Heart right ventricle (tissue), 16 donors: ENCODE measurements at places on chromosomes 7 and 10.

- no peak for DNase-seq
Measured at GRCh38 chr7:84502239-84502638, 307.6 kb upstream of the SEMA3A start.

DNA sequence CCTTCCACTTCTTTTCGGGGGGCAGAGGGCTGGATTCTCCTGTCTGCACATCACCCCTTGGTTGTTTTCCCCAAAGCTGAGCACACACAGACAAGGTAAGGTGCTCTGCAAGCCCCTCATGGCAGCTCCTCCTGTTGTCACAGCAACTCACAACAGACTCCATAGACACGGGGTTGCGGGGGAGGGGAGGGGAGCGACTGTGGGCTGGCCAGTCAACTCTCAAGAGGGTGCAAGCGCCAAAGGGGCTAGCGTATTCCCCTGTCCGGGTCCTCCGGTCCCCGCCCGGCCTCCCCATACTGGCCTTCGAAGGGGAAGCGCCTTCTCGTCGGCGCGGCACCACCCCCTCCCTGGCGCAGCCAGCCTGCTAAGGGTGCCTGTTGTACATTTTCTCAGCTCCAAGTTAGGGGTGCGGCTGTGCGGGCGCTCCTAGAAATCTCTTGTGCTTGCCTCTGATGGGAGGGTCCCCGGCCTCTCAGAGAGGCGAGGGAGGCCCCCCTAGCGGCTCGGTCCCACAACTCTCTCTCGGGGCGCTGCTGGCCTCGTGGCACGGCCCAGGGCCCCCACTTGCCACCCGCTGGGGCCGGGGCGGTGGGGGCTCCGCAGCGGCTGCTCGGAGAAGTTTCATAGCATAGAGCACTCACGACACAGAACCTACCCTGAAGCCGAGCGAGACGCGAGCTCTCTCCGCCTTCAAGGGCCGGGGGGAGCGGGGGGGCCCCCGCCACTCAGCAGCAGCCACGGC is 498 bp downstream of the RHOBTB1 start:
- peak; percentile 71 for DNase-seq

DNA sequence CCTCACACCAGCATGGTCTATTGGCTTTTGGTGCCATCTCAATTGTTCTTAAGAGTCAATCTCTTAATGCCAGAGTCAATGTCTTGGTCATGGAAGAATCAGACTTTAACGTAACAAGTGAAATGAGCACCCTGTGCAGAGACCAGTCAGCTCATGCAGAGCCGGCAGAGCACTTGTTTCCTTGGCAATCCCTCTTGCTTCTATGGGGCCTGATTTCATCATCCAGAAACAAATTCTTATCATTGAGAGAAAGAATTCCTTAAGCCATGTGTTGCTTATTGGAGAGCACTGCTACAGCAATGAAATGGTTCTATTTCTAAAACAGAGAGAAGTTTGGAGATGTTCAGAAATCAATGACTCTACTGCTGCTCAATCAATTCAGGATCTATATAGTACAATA is 212.8 kb downstream of the IPMK start:
- DNase-seq, result no peak

- no peak for DNase-seq
Measured at GRCh38 chr7:127755521-127755920, 103.5 kb downstream of the SND1 start.

DNA sequence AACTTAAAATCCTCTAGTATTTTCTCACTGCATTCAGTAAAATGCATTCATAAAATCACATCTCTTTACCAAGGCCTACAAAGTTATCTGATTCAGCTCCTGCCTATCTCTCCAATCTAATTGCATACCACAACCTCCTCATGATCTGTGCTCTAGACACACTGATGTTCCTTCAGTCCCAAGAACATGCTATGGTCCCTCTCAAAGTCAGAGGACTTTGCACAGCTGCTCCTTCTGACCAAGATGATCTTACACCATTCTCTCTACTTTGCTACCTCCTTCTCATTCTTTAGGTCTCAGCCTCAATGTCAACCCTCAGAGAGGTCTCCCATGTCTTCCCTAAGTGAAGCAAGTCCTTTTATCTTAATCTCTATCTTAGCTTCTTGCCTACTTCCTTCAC is 45.5 kb downstream of the CAV1 start:
- DNase-seq, result no peak

DNA sequence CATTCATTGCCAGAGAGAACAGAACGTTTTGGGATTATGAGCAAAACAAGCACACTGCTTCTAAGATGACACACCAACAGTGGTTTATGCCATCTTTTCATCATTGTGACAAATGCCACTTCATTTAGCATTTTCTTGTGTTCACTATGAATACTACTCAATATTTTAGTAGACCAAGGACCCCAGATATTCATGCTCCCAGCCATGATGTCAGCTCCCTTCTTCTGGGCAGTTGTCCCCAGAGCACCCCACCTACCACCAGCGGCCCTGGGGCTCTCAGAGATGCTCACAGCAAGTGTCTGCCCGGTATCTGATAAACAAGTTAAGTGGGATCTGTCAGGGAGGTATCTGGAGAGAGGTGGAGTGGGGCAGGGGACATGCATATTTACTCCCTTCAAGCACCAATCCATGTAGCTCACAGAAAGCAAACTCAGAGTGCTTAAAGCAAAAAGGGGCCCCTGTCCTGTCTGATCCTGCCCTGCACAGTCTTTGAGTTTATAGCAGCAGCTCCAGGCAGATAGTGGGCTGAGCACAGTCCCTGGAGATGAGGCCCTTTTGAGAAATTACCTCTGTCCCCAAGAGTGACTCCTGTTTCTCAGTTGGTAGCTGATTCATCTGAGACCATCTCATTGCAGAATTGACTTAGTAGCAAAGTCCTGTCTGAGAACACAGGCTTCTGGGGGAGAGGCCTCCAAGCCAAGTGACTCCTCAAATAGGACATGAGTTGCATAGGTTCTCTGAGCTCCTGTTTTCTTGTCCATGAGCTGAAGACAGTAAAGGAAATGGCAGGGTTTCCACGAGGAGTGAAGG is 281.8 kb upstream of the KLF6 start:
- DNase-seq, result no peak

GRCh38 chr10:6195846-6196245 is 6.9 kb upstream of the PFKFB3 start:
- DNase-seq, result no peak

GRCh38 chr10:8463853-8464252 is 409.4 kb downstream of the GATA3 start:
- peak; percentile 14 for DNase-seq

DNA sequence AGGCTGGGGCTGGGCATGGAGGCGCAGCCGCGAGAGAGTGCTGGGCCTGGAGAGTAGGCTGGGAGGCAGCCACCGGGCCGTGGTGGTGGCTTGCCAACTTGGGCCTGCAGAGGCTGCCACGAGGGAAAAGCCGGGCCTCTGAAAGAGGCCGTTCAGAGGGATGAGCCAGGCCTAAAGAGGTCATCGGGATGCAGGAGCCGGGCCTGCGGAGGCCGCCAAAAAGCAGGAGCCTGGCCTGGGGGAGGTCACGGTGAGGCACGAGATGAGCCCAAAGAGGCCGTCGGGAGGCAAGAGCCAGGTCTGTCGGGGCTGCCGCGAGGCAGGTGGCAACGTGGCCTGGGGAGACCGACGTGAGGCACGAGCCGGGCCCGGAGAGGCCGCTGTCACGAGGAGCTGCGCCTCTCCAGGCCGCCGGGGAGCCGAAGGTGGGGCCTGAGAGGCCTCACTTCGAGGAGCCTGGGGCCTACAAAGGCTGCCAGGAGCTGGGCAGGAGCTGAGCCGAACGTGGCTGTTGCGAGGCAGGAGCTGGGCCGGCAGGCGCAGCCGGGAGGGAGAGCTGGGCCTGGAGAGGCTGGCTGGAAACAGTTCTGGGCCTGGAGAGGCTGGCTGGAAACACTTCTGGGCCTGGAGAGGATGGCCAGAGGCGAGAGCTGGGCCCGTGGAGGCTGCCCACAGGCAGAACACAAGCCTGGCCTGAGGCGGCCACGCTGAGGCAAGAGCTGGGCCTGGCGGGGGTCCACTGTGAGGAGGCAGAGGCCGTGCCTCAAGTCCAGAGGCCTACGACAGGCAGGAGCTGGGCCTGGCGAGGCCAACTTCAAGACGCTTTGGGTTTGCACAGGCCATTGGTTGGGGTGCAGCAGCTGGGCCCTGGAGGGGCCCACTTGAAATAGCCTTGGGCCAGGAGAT is 24.6 kb downstream of the MDH2 start:
- DNase-seq, result no peak

- DNase-seq, result no peak
Measured at GRCh38 chr10:35324196-35324595, 12.1 kb upstream of the CCNY start.

GRCh38 chr7:14739168-14739840 is 163.2 kb downstream of the DGKB start:
- no peak for DNase-seq

GRCh38 chr7:157046681-157047080 is 36.2 kb upstream of the MNX1 start:
- no peak for DNase-seq

DNA sequence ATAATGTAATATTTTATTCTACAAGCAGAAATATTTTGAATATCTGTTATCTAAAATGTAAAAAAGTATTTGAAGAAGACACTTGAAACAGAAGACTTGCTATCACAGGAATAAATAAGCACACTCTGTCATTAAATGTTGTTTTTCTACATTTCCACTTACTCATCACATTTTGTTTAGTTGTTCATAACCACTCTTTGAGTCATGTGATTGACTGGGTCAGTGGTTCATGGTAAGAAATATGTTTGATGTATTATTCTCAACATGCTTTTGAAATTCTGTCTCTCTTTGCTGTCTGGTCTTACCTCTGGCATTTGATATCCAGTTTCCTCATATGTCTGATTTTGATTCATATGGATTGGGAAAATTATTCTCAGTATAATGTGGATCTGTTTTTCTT is 171.8 kb downstream of the SUGCT start:
- no peak for DNase-seq

- DNase-seq, result no peak
Measured at GRCh38 chr10:34677132-34677531, 138.0 kb downstream of the PARD3 start.

- peak; percentile 26 for DNase-seq
Measured at GRCh38 chr7:111953611-111954010, 252.6 kb downstream of the DOCK4 start.

GRCh38 chr7:12351843-12352242 is 51.8 kb downstream of the VWDE start:
- no peak for DNase-seq

GRCh38 chr10:18875477-18875876 is 173.1 kb upstream of the MALRD1 start:
- no peak for DNase-seq

GRCh38 chr7:113033959-113034358 is 52.7 kb downstream of the GPR85 start:
- DNase-seq, result no peak

- DNase-seq, result no peak
Measured at GRCh38 chr10:116772909-116773705, 30.7 kb upstream of the HSPA12A start.

DNA sequence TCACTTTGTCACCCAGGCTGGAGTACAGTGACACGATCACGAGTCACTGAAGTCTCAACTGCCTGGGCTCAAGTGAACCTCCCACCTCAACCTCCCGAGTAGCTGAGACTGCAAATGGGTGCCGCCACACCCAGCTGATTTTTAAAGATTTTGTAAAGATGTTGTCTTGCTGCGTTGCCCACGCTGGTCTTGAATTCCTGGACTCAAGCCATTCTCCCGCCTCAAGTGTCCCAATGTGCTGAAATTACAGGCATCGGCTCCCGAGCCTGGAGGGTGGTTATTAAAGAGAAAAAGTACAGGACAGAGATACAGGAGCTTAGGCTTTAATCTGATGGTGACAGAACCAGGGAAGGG is 55.1 kb downstream of the KCTD7 start:
- no peak for DNase-seq

GRCh38 chr10:28774051-28774995 is 97.0 kb downstream of the BAMBI start:
- no peak for DNase-seq

GRCh38 chr7:125154930-125155329 is 225.3 kb upstream of the POT1 start:
- no peak for DNase-seq

- no peak for DNase-seq
Measured at GRCh38 chr10:79342295-79342761, 4.9 kb upstream of the PPIF start.

GRCh38 chr7:1423264-1423811 is 35.9 kb downstream of the MICALL2 start:
- no peak for DNase-seq

DNA sequence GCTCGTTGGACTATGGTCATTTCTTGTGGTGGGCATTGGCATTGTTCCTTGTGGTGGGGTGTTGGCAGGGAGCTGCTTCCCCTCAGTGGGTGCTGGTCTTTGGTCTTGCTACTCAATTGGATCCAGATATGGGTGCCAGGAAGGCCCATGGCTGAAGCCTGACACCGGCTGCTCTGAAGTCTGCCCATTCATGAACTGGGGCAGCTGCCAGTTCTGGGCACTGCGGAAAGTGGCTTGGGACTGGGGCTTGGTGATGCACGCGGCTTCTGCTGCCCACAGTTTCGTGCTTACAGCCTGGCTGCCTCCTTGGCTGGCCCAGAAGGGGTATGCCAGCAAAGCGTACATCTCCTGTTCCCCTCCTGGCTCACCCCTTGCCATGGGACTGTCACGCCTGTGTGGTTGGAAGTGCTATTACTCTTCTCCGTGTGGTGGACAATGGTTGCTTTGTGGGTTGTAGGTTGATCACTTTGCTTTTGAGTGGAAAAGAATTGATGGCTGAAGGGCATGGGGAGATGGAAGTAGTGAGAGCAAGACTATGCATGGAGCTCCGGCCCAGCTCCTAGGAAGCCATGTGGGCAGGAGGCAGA is 54.7 kb downstream of the ADAMTS14 start:
- DNase-seq, result no peak

GRCh38 chr7:73577627-73578341 is 595 bp downstream of the TBL2 start:
- DNase-seq, result no peak

GRCh38 chr10:51675088-51675487 is 24.3 kb downstream of the CSTF2T start:
- no peak for DNase-seq

DNA sequence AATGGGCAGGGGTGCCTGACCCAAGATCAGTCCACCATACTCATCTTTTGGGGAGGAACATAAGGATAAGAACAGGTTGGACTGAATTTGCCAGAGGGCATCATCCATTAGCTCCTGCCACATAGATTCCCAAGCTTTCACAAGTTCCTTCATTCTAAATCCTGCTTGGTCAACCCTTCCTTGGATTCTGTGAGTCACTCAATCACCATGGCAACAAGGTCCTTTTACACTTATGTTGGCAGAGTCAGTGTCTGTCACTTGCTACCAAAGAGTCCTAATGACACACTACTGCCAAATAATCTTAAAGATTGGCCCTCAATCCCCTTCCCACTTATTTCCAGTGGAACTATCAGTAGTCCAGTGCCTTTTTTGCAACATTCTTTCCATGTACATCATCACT is 5.0 kb upstream of the LGI1 start:
- no peak for DNase-seq

- DNase-seq, result no peak
Measured at GRCh38 chr10:105797234-105797890, 1156.3 kb downstream of the SORCS3 start.

GRCh38 chr7:74343281-74344131 is 54.3 kb downstream of the CLIP2 start:
- DNase-seq, result no peak
